HTR-8/SVneo (cell line): ENCODE measurements at places on chromosomes 4 and X.

DNA sequence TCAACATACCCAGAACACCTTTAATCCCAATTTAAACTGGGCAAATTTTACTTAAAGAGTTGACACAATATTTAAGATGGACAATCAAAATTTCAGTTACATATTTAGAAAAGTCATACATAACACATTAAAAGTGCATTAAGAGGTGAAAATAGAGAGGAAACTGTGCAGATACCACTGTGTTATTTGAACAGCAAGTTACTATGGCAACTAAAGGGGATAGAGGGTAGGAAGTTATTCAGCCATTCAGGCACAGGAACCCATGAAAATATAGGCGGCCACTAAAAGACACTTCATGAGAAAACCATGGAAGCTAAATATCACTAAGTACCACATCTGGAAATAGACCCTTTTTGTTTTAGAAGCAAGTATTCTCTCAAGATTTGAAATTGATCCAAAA lies 75.1 kb downstream of the PDGFC start:
- no peak for DNase-seq

DNA sequence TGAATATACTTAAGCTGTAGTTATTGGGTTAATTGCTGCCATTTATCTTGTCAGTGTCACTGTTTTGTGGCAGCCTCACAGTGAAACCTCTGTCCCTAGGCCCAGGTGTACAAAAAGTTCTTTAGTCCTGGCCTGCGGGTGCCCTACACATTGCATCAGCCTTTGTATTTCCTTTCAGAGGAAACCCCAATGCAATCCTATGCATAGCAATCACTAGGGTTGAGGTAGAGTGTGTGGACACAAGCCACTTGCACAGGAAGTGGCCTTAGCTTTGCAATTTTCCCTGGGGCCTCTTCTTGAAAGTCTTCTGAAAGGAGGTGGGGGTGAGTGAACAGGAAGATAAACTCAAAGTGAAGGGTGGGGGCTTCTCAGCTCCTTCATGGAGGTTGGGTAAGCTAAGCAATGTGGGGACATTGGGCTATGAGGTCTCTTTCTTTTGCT lies 27.8 kb downstream of the VSIG4 start:
- no peak for DNase-seq

GRCh38 chrX:13256603-13257002 lies 63.2 kb downstream of the ATXN3L start:
- no peak for DNase-seq

DNA sequence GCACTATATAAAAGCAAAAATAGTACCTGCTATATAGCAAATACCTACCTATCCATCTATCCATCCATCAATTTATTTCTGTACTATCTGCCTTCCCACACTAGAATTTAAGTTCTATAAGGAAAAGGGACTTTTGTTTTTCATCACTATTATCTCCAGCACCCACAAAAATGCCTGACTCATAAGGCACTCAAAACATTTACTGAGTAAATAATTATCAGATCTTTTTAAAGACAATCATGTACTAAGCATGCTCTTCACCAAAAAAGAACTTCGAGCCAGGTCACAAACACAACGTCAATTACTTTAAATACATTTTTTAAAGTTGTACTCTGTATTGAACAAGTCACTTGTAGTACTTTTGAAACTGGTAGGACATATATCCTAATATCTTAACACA lies 119.9 kb downstream of the FBXW7 start:
- peak; percentile 13 for DNase-seq

GRCh38 chr4:145154573-145154972 lies 25.8 kb downstream of the OTUD4 start:
- no peak for DNase-seq

DNA sequence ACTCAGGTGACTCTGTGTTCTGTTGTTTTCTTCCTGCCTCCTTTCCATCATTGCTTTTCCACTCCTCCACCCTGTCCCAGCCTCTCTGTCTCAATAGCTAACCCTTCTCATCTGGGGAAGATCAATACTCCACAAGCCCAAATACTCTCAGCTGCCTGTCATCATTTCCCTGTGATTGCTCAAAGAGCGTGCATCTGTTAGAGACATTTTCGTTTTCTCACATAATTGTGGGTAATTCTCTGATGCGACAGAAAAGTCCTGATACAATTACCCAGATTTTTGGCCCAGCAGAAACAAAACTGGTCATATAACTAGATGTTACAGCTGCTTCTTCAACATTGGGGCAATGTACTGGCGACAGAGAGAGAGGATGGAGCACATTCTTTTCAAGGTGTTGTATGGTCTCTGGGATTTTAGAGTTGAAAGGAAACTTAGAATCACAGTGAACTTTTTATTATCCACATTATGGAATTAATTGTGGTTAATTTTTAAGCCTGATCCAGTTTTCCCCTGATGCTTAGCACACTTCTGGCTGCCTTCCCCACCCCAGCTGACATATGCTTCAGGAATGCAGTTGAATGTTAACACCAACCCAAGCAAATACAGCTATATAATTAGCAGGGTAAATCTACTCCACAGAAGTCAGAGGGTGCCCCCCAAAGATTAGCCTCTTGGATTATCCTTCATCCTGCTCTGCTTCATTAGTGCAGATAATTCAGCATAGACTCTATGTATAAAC lies 171.4 kb upstream of the ANXA3 start:
- DNase-seq: no peak

- DNase-seq: no peak
These were observed 113.1 kb downstream of the CCSER1 start for GRCh38 chr4:90240333-90240732.

- DNase-seq: no peak
These were observed 96.4 kb upstream of the C1GALT1C1 start for GRCh38 chrX:120726294-120726693.
